OCI-LY7 (cell line): ENCODE measurements at places on chromosomes 16 and 17.

GRCh38 chr16:49726155-49726554, 129.8 kb downstream of the ZNF423 start:
- DNase-seq: no peak

DNA sequence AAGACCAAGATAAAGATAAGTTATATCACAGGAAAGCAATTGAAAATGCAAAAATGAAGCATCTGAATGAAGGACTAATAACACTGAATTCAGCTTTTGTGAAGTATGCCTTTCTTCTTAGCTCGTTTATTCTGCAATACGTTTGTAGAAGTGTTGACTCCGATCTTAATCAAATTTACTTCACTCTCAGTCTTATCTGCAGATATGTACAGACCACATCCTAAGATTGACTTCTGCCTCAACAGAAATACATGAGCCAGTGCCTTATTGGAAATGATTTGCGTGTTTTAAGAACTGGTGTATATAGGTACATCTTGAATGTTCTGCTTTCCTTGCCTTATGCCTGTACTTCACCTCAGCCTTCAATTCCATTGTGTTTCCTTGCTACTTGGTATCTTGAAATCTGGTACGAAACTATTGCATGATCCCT, 1.3 kb downstream of the ATF7IP2 start:
- DNase-seq: no peak

DNA sequence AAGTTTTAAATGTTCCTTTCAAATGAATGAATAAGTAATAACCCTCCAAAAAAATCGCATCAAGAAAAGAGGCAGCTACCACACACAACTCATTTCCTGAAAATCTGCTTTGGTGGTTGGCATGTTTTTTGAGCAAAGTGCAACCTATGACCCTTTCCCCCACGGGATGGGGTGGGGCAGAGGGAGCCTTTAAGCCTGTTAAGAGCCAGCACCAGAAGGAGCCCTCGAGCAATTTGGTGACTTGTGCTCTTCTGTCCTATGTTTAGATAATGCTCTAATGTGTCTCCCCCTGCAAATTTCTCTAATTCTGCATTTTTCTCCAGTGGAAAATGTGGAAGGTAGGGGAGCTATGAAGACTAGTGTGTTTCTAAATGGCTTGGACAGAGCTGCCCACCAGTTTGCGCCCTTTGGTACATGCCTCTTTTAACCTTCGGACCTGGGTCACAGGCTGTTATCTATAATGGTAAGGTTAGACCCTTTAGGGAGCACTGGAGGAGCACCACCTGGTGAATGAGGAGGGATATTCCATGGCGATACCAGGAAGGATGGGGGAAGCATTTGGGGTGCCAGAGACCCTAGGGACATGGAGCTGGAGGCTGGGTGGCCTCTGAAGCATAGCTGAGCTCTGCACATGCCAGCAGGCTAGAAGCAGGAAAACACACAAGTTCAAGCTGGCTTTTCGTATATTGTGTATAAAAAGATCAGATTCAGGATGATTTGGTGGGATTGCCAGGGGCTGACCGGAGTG, 1.6 kb downstream of the PYCARD start:
- DNase-seq: peak; percentile 49

- DNase-seq: no peak
Observed at GRCh38 chr17:81845361-81845760, 10.5 kb upstream of the PPP1R27 start.

DNA sequence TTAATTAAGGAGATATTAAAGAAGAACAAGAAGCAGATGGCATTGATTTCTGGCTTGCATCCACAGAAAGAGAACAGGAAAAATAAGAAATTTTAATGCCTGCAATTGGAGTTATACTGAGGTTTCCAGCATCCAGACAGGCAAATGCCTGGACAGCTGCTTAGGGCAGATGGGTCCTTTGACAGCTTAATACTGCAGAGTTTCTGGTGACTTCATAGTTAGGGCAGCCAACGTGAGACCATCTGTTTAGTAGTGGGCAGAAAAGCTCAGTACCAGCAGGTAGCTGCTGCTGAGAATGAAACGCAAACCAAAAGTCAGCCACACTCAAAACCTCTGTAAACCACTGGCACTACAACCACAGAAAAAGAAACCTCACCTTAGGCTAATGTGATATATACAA, 109.8 kb downstream of the CDK5R1 start:
- DNase-seq: no peak

GRCh38 chr17:69175625-69176456, 34.1 kb upstream of the ABCA6 start:
- DNase-seq: no peak

- DNase-seq: peak; percentile 91
Observed at GRCh38 chr17:40582328-40582901, 17.1 kb upstream of the CCR7 start.

DNA sequence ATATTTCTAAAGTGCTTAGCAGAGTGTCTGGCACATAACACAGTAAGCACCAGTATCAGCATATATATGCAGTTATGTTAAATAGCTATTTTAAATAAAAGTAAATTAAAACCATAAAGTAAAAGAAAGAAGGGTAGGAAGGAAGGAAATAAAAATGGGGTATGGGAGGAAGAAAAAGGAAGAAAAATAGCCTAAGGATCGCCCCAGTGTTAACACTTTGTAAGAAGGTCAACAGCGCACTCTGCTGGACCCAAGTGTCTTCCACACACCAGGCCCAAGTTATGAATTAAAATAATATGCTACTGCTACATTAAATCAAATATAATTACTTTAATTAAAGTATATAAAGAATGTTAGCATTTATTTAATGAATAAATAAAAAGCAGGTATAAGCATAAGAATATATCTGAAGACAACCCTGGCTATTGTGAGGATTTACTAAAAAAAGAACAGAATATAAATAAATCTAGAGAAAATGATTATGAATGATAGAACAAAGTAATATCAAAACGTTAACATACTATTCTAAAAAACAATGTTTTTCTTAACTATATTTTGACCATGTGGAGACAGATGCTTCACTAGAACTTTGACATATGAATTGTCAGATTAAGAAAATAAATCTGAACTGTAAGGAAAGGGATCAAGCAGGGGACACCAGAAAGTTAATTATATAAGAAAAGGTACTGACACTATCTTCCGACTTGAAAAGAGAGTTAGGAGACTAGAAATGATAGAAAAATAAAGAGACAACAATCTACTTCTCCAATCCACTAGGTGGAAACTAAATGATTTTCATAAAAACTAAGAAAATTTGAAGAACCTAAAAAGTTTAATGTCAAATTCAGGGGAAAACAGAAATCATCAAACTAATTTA, 25.9 kb downstream of the BRIP1 start:
- DNase-seq: peak; percentile 76

DNA sequence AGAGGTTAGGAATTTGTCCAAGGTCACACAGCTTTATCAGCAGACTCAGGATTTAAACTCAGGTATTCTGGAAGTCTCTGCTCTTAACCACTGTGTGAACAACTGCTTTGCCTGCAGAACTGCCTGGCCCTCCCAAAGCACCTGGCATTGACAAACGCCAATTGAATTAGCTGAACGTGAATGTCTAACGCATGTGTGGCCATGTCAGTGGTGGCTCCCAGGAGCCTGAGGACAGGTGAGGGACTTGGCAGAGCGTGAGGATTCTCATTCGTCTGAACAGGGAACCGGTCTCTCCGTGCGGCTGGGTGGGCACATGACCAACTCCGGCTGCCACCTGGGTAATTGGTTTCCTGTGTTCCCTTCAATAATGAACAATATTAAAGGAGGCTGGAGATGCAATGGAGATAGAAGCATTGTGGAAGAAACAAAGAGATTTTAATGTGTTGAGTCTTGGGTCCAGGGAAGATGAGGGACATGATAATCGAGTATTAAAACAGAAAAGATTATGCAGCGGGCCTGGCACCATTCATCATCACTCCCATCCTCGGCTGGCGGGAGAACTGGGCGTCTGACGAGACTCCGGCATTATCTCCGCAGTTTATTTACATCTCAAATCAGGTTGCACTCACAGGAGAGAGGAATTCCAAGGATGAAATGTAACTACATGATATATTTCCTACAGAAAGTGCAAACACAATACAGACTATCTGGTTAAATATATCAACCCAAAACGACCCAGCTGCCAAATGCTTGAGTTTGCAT, 113.5 kb downstream of the NPIPB5 start:
- DNase-seq: no peak

GRCh38 chr16:89949121-89949742, 677 bp downstream of the DEF8 start:
- DNase-seq: no peak

GRCh38 chr17:50544516-50544915, 2.5 kb upstream of the SPATA20 start:
- DNase-seq: no peak

GRCh38 chr17:73787076-73788059, 143.1 kb upstream of the SDK2 start:
- no peak for DNase-seq

GRCh38 chr16:30758988-30759491, 2.8 kb downstream of the CFAP119 start:
- peak; percentile 42 for DNase-seq

DNA sequence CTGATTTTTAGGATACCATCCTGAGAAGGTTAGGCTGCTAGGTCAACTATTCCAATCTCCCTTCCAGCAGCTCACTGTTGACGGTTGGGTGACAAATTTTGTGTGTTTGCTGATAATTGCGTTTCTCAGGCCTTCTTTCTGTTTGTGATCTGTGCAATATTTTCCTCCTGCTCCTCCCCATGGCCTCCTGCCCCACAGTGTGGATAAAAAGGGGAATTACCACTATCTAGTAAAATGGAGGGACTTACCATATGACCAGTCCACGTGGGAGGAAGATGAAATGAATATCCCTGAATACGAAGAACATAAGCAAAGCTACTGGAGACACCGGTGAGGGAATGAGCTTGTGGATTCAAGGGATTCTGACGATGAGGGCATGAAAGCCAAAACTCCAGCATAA, 9.2 kb downstream of the CHD3 start:
- DNase-seq: no peak

GRCh38 chr17:75576661-75577060, 10.9 kb upstream of the MYO15B start:
- no peak for DNase-seq

DNA sequence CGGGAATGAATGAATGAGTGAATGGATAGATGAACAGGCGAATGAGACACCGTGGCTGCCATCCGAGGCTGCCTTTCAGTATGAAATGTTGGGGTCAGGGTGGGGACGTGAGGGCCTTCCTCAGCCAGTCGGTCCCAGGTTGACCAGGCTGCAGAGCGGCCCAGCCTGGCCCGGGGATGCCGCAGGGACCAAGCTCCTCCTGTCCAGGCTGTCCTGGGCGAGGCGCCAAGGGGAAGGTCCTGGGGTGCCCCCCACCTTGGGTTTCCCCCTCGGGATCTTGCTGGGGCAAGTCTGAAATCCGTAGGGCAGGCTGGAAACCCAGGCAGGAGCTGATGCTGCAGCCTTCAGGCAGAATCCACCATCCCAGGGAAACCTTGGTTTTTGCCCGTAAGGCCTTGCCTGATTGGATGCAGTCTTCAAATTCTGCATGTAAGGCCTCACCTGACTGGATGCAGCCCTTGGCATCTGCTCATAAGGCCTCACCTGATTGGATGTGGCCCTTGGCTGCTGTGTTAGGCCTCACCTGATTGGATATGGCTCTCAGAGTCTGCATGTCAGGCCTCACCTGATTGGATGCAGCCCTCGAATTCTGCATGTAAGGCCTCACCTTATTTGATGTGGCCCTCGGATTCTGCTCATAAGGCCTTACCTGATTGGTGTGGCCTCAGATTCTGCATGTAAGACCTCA, 61.7 kb upstream of the ZNF469 start:
- peak; percentile 30 for DNase-seq
